ENCODE measurements at places on chromosomes 1 and 21. TPM values are rescaled to one million over a fixed set of nuclear protein-coding genes. Genes with fewer than 3 reads are reported as not detected.

DNA sequence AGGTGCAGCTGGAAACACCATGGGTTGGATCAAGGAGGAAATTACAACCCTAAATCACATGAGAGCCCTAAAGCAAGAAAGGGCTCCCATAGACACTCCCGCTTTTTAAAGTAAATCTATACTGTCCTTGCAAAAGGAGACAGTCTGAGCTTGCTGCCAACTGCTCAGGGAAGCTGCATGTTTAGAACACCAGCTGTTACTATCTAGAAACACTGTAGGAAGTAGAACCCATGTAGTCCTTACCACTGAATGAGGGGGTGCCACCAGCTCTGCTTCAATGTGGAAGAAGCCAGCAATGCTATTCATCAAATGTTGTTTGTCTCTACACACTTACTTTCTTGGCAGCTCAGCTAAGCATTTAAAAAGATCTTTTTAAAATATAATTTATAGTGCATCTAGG lies 79.8 kb downstream of the PIGK start:
- no peak for DNase-seq

The CYP4B1 gene
- total RNA-seq: not detected

The LRIF1 gene
- 35.2 TPM for total RNA-seq

The KRTAP12-2 gene
- total RNA-seq: not detected

- no peak for DNase-seq
Observed at GRCh38 chr1:247825362-247825761, 1.4 kb upstream of the OR14A16 start.

DNA sequence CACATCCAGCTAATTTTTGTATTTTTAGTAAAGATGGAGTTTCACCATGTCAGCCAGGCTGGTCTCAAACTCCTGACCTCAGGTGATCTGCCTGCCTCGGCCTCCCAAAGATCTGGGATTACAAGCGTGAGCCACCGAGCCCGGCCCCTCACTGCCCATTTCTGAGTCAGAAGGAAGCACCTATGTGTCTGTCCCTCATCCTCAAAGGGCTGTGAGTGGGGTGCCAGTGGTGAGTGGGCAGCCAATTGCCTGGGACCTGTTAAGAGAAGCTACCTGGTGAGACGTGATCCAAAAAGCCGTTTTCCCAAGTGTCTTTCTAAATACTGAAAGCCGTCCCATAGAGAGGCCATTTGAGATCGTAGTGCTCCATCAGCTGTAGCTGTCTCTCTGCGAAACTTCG lies 27.1 kb upstream of the PDXK start:
- DNase-seq: no peak

DNA sequence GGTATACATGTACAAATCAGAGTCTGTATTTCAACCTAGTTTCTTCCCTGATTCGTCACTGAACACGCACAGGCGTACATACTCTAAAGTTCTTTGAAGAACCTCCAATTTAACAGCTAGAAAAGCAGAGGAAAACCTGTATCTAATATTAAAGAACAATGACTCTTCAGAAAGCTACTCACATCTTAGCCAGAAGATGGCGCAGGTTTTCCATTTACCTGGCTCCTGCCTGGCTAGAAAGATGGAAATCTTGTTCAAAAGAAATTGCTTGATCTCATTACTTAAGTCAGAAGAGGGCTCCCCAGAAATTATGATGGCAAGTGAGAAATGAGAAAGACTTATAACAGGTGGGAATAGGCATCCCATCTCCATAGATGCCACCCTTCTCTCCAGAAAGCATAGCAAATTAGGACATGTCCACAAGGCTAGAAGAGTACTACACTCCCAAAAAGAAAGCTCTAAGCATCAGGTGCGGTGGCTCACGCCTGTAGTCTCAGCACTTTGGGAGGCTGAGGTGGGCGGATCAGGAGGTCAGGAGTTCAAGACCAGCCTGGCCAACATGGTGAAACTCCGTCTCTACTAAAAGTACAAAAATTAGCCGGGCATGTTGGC lies 19.0 kb upstream of the L1TD1 start:
- DNase-seq: peak; percentile 53

GRCh38 chr1:101567582-101568189 lies 330.9 kb downstream of the S1PR1 start:
- peak; percentile 37 for DNase-seq

DNA sequence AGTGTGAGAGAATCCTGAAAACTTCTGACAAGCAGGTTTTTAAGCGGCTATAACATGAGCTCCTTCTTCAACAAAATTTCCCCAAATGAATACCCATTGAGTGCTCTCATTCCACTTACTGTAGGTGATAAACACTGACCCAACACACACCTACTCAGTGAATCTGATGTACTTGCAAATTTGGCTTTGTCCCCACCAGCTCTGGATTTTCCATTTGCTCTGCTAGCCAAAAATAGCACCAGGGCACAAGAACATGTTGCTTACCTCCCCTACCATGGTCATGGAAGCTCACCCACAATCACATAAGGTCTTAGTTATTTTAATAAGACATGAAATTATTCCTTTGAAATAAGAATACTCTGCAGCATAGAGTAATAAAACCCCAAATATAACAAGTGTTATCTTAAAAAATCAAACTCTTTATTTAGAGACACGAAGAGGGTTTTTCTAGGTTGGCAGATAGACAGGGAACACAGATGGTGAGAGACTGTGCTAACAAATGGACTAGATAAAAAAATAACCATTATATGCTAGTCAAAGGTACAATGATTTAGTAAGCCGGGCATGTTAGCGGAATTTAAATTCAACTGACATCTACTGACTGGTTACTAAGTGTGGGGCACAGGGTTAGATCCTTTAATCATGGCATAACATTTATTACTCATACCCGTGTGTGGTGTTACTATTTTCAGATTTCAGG lies 291.9 kb downstream of the KCNH1 start:
- no peak for DNase-seq

The SIPA1L2 gene
- 18.6 TPM for total RNA-seq

DNA sequence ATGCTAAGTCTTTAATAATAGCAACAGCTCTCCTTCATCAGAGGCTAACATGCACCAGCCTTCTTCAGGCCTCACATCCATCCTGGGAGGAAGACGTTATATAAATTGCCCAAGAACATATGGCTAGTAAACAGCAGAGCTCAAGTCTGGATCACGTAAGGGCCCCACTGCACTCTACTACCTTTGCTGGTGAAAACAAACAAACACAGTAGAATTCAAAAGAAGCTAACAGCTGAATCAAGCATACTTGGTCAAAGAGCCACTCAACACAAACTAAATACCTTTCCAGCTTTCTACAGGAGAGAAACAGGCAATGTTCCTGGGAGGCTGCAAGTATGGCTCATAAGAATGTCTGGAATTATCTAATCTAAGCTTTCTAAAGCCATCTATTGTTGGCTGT lies 66.0 kb downstream of the WLS start:
- no peak for DNase-seq

The PFKL gene
- 140 TPM for total RNA-seq

DNA sequence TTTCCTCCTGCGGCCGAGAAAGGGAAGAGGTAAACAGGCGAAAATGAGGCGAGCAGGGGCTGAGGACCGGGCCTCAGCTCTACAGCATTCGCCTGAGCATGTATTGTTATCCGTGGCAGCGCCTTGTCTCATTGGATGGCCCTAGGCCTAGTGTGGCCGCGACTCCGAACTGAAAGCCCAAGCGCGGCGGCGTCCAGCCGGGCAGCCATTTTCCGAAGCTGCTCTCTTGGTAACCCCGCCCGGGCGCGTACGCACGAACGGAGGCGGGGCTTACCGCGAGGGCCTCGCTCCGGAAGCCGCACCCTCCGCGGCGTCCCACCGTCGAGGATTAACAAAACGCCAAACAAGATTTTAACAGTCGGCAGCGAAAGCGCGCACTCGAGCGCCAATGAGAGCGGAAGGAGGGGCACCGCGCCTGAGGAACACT lies 797 bp upstream of the USP1 start:
- no peak for DNase-seq

- no peak for DNase-seq
Observed at GRCh38 chr1:232422898-232423297, 207.0 kb downstream of the SIPA1L2 start.

GRCh38 chr1:222976453-222976852 lies 161.6 kb downstream of the DISP1 start:
- DNase-seq: no peak

The TNFRSF8 gene
- not detected for total RNA-seq

- peak; percentile 54 for DNase-seq
Observed at GRCh38 chr1:223845037-223845809, 524 bp downstream of the TP53BP2 start.

DNA sequence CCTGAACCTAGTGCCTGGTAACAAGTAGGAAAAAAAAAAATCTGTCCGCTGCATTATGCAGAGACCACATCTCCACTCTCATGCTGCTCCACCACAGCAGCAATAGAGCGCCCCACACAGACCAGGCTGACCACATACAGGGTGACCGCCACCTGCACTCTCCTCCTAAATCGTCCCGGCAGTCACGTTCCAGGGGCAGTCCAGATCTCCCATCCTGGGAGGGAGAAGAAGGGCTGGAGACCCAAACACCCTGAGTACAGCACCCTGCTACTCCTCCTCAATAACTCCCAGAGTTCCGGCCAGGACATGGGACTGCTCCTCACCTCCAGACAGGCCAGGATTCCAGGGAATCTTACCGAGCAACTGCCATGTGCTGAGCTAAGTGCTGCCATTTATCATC lies 15.3 kb downstream of the URB1 start:
- no peak for DNase-seq

The DENND1B gene
- total RNA-seq: 9.4 TPM

GRCh38 chr1:161198897-161199431 lies at the start of gene ADAMTS4:
Gene ADAMTS4, minus strand, starts transcription at chr1:161199054. Its CDS starts 427 bp downstream, at chr1:161198627.
- DNase-seq: no peak

DNA sequence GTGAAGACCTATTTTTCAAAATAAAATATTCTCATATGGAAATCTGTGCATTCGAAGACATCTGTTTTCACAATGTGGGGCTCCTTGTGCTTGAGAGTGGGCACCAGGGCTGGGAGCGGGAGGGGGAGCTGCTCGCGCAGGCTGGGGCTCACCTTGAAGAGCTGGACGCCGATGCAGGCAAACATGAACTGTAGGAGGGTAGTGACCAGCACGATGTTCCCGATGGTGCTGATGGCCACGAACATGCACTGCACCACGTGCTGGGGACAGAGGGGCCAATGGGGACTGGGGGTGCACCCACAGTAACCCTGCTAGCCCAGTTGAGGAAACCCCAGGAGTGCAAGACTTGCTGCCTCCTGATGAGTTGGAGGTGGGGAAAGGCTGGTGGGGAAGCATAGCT lies 42.2 kb upstream of the KIF21B start:
- no peak for DNase-seq

GRCh38 chr1:2299131-2299627 lies 71.1 kb downstream of the SKI start:
- no peak for DNase-seq

DNA sequence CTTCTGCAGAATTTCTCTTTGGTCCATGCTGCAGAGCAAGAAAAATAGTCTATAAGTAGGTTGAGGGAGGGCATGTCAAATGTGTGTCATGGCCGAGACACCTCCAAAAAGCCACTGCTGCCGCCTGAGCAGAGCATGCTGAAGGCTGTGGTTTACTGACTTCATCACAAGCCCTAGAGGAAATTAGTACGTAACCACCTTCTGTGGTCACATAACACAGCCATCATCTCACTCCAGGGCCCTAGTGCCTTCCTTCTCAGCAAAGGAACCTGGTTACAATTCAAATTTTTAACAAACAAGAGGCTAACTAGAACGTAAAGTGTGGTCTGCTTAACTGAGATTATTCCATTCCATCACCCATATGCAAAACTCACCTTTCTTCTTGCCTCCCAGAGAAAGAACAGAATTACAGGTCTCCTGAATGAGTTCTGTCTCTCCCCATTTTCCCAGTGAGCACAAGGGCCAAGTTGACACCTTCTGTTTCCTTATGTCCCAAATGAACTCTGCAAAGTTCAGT lies at the start of gene PTPN22:
Gene PTPN22 (minus strand): TSS at position 116 of the 517 bp plus-strand sequence.
- no peak for DNase-seq

GRCh38 chr1:230682274-230682673 lies 31.6 kb downstream of the AGT start:
- DNase-seq: no peak

DNA sequence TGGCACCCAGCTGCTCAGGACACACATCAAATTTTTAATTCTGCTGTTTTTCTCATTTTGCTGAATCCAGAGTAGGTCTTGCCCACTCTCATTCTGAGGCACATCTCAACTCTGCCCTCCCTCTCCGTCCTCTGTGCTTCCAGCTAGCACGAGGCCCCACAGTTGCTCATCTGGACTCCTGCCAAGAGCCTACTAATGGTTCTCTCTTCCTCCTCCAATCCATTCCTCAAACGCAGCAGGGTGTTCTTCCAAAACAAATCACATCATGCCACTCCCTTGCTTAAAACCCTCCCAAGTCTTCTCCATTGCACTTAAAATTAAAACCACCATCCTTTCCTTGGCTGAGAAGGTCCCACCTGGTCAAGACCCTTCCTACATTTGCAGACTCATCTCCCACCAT lies 49.8 kb upstream of the SCAF4 start:
- DNase-seq: no peak

- peak; percentile 74 for DNase-seq
Observed at GRCh38 chr1:119675349-119676345, 27.6 kb upstream of the ZNF697 start.

- DNase-seq: no peak
Observed at GRCh38 chr21:41834252-41834925, 44.8 kb downstream of the PRDM15 start.

- no peak for DNase-seq
Observed at GRCh38 chr1:17215545-17215890, 10.6 kb downstream of the PADI1 start.

- DNase-seq: no peak
Observed at GRCh38 chr21:27741736-27742135, 774.8 kb upstream of the ADAMTS5 start.

The C2CD4D gene
- total RNA-seq: 0.23 TPM

GRCh38 chr1:73096841-73097240 lies 814.5 kb upstream of the NEGR1 start:
- no peak for DNase-seq

- no peak for DNase-seq
Observed at GRCh38 chr1:178048426-178048825, 45.5 kb upstream of the RASAL2 start.

DNA sequence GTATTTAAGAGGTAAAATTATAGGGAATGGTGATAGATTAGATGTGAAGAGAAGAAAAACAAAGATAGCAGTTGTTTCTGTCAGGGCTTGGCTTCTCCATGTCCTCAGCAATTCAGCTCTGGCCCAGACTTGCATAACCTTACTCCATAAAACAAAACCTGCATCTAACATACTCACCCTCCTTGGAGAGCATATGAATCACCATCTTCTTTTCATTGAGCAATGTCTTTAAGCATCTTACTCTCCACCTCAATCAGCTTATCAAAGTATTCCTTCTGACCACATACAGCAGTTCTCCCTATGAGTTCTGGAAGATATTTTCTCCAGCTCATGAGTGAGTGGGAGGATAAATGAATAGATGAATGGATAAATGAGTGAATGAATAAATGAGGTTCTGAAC lies 49.0 kb downstream of the RAB3B start:
- DNase-seq: no peak

GRCh38 chr1:45037456-45037855 lies 25.4 kb downstream of the UROD start:
- DNase-seq: no peak

The SERPINC1 gene
- 0.98 TPM for total RNA-seq

GRCh38 chr21:16572032-16572431 lies 842.2 kb downstream of the USP25 start:
- no peak for DNase-seq

GRCh38 chr1:245226203-245226499 lies 71.4 kb downstream of the KIF26B start:
- no peak for DNase-seq

Measured in Caco-2 (cell line).